ENCODE measurements at places on chromosomes 4 and X.

DNA sequence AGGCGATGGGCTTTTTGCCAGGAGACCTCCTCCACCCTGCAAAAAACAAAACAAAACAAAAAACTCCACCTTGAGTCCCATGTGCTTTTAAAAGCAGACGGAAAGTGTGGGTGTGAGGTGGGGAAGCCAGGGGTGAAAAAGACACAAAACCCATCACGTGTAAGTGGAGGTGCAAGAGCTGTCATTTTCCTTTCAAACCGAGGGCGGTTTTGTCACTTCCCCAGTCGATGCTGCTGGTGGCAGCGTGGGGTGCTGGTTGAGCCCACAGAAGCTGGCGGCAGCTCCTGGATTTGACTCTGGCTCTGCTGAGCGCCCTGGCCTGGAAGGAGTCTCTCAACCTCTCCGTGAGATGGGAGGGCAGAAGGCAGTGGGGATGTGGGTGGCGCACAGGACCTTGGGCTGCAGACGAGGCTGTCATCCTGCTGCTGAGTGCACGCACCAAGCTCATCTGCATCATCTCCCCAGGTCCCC is 110.0 kb downstream of the PSAPL1 start:
- DNase-seq = peak; percentile 60

DNA sequence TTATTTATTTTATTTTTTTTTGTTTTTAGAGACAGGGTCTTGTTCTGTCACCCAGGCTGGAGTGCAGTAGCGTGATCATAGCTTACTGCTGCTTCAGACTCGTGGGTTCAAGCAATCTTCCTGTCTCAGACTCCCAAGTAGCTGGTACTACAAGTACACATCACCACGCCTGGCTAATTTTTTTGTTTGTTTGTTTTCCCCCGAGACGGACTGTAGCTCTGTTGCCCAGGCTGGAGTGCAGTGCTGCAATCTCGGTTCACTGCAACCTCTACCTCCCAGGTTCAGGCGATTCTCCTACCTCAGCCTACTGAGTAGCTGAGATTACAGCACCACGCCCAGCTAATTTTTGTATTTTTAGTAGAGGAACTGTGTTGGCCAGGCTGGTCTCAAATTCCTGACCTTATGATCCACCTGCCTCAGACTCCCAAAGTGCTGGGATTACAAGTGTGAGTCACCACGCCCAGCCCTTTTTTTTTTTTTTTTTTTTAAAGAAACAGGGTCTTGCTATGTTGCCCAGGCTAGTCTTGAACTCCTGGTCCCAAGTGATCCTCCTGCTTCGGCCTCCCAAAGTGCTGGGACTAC is 32.2 kb downstream of the COPS4 start:
- no peak for DNase-seq

GRCh38 chr4:112426416-112426815 is 89.6 kb downstream of the NEUROG2 start:
- no peak for DNase-seq

DNA sequence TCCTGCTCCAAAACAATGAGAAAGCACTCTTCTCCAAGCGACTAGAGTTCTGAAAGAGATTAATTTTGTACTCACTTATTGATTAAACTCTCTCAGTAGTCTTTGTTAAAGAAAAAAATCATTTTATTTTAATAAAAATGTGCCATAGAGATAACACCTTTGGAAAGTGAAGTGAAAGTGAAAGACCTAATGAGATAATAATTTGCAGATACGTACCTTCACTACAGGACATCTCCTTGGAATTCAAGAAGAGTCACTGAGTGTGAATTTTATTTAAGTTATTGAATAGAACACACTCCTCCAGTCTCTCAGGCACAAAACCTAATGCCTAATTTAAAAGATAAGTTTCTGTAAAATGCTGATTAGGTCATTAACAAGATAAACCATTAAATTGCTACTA is 1070.6 kb upstream of the GRID2 start:
- no peak for DNase-seq

DNA sequence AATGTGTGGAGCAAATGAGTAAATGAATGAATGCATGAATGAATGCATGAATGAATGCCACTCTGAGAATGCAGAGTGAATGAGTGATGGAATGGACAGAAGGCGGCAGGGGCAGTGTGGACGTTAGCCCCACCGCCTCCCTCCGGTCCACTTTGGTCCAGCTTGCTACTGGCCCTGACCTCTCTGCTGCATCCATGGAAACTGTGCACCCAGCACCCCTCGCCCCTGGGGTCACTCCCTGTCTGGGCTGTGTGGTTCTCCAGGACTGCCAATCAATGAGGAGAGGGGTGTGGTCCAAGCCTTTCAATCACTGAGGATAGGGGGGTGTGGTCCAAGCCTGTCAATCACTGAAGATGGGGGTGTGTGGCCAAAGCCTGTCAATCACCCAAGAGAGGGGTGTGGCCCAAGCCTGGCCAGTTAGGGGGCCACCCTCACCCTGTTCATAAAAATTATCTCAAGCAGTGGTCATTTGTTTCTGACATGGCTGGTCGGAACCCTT is 39.2 kb upstream of the ASMTL start:
- no peak for DNase-seq

DNA sequence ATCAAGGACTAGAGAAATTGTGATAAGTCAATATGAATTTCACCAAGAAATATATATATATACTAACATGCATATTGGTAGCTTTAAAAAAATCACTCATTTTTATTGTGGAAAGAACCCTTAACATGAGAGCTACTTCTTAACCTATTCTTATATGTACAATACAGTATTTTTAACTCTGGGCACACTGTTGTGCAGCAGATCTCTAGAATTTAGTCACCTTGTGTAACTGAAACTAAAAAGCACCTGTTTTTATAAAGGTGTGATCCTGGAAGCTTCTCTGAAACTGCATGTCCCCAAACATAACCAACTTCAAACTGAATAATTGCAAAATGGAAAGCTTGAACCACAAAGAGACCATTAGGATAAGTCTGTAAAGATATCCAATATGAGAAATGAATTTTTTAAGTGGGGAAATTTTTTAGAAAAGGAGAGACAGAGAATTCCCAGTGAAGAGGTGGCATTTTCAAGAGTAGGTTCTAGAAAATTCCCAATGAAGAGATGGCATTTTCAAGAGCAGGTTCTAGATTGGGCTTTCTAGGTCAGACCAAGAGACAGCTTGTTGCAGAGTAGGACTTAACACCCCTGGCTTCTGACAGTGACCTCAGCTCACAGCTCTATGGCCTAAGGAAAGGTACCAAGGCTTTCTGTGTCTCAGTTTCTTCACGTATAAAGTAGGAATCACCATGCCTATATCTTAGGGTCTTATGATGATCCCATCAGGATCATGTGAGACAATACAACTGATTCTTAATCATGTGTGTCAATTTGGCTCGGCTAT is 22.0 kb upstream of the PPARGC1A start:
- no peak for DNase-seq

GRCh38 chr4:159101988-159102621 is 774 bp upstream of the RAPGEF2 start:
- peak; percentile 32 for DNase-seq

DNA sequence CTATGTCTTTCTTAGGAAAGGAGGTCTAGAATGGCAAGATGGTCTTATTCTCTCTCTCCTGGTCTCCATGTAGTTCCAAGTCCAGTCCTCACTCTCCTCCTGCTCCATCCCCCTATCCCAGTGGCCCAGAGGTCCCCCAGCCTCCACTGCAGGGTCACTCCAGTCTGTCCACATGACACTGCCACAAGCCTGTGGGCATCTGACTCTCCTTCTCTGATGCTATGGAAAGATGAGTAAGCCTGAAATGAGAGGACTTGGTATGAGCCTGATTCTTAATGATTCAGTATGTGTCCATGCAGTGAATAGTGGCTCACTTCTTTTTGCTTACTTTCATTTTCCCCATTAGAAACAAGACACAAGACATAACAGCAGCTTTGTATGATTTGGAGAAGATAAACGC is 516.8 kb upstream of the ADGRL3 start:
- no peak for DNase-seq

GRCh38 chr4:150297861-150298474 is 219.7 kb downstream of the DCLK2 start:
- peak; percentile 60 for DNase-seq

GRCh38 chr4:15658136-15658770 is 3.1 kb upstream of the FBXL5 start:
- DNase-seq = no peak

GRCh38 chr4:163273922-163274321 is 58.5 kb downstream of the NPY1R start:
- DNase-seq = no peak

- no peak for DNase-seq
Measured at GRCh38 chrX:64195862-64196261, 9.6 kb downstream of the AMER1 start.

DNA sequence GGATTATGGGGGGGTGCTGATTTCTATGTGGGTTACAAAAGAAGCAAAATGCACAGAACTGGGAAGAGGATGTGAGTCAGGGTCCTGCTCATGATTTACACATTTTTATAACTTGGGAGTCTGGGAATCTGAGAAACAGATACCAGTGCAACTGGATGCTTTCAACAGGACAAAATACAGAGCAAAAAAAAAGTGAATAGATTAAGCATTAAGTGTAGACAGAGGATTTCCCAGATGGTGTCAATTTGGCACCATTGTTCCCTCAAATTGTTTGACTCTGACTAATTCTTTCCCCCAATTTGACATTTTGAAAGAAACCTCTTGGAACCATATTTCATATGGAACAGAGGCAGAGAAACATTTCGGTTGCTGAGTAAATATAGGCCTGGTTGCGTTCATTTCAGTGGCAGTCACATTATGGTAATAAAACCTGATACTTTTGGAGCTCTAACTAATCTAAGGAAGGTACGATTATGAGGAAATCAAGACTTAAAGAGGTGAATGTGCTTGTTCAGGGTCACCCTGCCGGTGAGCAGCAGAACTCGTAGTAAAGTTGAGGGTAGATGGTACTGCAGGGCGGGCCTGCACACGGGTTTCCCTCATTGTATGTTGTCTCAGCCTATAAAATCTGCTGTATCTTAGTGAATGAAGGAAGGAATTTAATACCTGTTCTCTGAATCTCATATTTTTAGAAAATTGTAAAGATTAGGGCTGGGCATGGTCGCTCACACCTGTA is 18.7 kb upstream of the CDKL5 start:
- no peak for DNase-seq

DNA sequence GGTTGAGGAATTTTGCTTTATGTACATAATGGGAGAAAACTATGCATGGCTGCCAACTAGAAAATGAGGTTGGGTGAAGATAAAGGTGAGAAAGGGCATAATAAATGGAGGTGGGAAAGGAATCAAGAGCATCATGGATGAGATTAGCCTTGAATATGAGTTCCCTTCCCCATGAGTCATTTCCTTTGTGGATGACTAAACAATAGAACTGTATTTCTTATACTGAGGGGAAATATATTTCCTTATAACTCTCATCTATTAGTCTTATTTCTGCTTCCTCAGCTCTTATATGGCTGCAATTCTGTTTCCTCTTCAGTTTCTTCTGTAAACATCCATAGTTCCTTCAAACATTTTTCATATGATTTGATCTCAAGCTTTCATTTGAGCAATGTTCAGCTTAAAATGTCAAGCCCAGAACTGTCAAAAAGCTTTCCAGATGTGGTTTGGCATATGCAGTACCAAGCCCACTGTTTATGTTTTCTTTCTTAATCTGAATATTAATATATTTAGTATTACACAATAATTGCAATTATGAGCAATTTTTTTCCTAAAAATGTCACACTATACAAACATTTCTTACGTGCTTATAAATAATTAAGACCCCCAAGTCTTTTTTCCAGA is 100.7 kb upstream of the GRPR start:
- DNase-seq = peak; percentile 63

GRCh38 chr4:172998527-172999469 is 169.8 kb upstream of the GALNT7 start:
- DNase-seq = peak; percentile 20

DNA sequence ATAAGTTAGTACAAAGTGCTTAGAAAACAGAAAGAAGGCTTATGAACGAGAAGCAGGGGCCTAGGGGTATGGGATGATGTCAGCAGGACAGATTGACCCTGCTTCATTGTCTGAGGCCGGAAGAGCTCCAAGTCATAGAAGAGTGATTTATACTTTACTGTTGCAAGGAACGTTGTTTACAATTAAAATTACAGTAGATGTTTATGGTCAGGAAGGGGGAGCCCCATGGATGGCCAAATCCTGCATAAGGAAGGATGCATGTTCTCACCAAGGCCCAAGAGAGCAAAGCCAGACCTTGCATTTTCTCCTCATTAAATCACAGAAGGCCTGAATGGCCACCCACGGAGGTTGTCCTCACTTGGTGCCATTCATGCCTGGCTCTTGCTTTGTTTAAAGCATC is 115.3 kb downstream of the LDB2 start:
- DNase-seq = no peak

- peak; percentile 49 for DNase-seq
Measured at GRCh38 chr4:128979934-128980333, 113.4 kb downstream of the SCLT1 start.

DNA sequence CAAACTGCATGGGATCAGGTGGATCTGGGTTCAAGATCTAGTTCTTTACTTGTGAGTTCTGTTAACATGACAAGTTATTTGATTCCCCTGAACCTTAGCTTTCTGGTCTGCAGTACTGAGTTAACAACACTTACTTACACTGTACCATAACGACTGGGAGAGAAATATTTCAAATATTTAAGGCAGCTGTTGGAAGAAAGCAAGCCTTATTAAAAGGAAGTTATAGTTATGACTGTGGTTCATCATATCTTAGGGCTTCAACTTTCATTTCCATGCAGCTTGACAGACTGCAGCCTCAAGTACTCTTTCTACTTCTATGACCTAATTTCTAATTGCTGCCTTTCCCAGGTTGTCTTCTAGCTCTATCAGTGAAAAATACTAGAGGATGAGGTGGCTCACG is 40.0 kb upstream of the PDGFRA start:
- no peak for DNase-seq

DNA sequence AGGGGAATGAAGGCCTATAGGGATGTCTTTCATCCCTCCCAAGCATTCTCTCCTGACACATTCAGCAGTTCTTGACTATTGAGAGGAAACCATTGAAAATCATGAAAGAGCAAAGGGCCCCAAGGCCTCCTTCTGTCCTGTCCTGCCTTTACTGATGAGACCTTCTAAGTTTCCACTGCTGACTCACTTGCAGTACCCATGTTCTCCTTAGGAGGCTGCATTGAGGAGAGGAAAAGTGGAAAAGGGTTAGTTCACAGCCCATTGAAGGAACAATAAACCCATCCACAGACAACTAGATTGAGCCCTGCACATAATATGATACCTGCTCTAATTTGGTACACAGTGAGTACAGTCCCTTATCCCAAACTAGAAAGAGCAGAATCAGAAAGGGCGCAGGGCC is 115.1 kb upstream of the PNPLA4 start:
- DNase-seq = peak; percentile 73

- DNase-seq = no peak
Measured at GRCh38 chrX:1463581-1463980, 10.9 kb upstream of the ASMTL start.

- no peak for DNase-seq
Measured at GRCh38 chrX:101383679-101384205, 2.2 kb downstream of the BTK start.

DNA sequence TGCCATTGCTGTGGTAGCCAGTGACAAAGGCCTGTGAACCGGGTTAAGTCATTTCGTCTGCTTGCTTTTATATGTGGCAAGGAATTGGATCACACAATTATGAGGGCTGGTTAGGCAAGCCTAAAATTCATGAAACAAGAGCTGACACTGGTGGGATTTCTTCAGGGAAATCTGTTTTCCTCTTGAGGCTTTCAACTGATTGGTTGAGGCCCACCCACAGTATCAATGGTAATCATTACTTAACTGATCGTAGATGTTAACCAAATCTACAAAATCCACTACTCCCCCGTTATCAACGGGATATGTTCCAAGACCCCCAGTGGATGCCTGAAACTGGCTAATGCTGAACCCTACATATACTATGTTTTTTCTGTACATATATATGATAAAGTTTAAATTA is 13.0 kb downstream of the RBMX2 start:
- no peak for DNase-seq
